ENCODE measurements at places on chromosomes 4 and X.

DNA sequence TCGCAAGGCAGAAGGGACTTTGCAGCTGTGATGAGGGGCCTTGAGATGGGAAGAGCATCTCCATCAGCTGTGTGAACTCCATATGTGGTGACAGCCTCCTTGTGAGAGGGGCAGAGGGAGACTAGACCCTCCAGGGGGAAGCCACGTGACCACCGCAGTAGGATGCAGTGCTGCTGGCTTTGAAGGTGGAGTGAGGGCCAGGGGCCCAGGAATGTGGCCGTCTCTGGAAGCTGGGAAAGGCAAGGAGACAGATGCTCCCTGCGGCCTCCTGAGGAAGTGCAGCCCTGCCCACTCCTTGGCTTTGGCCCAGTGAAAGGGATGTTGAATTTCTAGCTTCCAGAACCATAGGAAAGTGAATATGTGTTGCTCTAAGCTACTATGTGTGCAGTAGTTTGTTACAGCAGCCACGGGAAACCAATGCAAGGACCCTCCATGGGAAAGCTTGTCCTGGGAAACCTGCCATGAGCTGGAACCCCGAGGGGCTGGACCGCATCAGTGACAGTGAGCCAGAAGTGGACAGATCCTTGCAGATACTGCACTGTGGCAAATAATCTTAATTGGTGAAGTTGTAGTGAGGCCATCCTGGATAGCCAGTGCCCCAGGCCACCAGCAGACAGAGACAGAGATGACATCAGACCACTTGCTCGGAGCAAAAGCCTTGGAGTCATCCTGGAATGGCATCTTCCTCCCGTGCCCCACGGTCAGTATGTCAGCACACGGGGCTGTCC, 35.4 kb upstream of the SORCS2 start:
- DNase-seq = peak; percentile 21

- DNase-seq = peak; percentile 72
These were observed 55.6 kb upstream of the RBMX start for GRCh38 chrX:136936183-136936549.

- DNase-seq = no peak
These were observed 1383.7 kb downstream of the C4orf33 start for GRCh38 chr4:130479674-130480073.

GRCh38 chr4:156734965-156735895, 236.4 kb downstream of the PDGFC start:
- DNase-seq = no peak

Measured in amniotic epithelial cell (primary cell).